SK-N-MC (cell line): ENCODE measurements at places on chromosomes 4 and X.

DNA sequence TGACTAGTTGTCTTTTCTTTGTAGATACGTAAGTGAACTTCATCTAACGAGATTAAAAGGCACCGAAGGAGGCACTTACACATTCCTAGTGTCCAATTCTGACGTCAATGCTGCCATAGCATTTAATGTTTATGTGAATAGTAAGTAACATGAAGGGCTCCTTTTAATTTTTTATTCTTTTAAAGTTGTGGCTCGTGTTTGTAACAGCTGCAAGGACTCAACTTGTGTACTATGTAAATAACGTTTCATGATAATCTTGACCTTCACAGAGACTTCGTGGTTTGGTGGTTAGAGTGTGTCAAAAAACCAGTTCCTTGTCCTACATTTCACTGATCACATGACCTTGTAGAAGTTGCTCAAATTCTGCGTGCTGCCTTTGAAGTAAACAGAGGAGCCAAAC, 51.6 kb downstream of the KIT start:
- no peak for DNase-seq

- no peak for DNase-seq
Measured at GRCh38 chr4:65089666-65090065, 580.6 kb downstream of the EPHA5 start.

DNA sequence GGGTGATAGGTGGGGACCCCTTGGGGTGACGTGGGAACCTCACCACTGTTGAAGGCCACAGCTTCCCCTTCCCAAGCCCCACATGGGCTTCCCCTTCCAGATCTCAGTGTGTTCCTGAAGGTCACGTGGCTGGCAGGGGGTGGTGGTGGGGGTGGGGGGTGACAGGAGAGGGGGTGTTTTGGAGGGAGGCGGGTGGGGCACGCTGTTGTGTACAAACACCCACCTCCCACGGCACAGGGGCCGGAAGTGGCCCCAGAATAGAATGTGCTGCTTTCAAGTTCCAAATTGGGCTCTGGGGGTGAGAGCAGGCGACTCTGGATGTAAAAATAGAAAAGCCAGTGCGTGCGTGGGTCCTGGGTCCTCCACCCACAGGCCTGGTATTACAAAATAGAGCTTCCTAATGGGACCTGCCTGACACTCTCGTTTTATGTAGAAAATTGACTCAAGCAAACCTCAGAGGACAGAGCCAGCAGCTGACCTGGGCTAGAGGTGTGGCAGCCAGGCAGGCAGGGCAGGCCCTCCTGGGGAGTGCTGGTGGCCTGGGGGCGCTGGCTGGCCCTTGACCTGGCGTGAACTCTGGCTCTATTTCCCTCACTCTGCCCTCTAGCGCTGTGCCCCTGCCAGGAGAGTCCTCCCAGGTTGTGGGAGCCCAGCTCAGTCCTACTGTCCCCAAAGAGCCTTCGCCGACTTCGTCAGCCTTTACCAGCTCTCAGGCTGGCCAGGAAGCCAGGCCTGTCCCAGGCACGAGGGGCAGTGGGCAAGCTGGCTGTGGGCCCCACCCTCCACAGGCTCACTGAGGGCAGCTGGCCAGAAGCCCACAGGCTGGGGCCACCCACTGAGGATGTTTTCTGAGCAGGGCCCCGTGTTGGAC, 5.4 kb upstream of the SH3BP2 start:
- DNase-seq = no peak

DNA sequence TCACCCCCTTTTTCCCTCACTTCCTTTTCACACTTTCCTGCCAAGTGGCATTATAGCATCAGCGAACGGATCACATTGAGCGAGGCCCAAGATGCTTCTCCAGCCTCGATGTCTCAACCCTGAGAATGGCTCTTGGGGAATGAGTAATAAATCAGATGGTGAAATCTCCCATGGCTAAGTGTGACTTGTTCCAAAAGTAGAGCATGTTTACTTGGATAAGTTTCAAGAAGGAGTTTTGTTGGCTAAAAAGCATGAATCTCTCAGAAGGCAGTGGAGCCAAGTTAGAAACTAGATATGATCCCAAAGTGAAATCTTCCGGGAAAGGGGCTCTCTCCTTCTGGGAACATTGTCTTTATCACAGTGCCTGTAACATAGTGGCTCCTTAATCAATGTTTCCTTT, 316.3 kb downstream of the CAMK2D start:
- no peak for DNase-seq
